ENCODE measurements at places on chromosomes 6 and 20.

GRCh38 chr6:80489911-80490635 lies 383.6 kb downstream of the BCKDHB start:
- DNase-seq = no peak

GRCh38 chr6:6417475-6417874 lies 97.0 kb upstream of the F13A1 start:
- no peak for DNase-seq

DNA sequence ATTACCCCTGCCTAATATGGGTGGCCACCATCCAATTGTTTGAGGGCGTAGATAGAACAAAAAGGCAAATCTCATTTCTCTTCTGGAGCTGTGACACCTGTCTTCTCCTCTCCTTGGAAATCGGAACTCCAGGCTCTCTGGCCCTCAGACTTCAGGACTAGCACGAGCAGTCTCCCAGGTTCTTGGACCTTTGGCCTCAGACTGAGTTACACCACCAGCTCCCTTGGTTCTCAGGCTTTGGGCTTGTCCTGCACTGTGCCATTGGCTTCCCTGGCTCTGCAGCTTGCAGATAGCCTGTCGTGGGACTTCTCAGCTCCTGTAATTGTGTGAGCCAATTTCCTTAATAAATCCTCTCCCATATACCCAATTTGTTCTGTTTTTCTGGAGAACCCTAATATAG lies 34.3 kb downstream of the ATRN start:
- DNase-seq = no peak

DNA sequence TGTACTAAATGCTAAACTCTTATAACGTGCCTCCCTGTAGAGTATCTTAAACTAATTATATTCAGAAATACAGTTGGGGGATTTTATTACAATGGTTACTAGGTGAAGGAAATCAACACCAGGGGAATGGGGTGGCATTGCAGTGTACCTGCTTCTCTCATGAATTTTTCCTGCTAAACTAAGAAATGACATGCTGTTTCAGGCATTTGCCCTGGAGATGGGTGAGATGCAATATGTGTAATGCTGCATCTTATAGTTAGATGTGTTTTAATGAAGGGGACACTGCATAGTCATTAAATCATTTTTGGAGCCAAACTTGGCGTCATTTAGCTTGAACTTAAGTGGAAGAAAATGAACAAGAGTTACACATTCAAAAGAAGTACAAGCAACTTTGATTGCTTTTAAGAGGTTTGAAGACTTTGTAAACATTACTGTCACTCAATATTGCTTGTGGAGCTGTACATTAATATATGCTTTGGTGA lies 4.3 kb downstream of the EYA4 start:
- DNase-seq = no peak

- no peak for DNase-seq
Measured at GRCh38 chr6:41466437-41466990, 79.7 kb upstream of the FOXP4 start.
